ENCODE measurements at places on chromosomes 1 and 21.

- peak; percentile 96 for DNase-seq
Measured at GRCh38 chr1:25904943-25905679, 1.1 kb downstream of the STMN1 start.

DNA sequence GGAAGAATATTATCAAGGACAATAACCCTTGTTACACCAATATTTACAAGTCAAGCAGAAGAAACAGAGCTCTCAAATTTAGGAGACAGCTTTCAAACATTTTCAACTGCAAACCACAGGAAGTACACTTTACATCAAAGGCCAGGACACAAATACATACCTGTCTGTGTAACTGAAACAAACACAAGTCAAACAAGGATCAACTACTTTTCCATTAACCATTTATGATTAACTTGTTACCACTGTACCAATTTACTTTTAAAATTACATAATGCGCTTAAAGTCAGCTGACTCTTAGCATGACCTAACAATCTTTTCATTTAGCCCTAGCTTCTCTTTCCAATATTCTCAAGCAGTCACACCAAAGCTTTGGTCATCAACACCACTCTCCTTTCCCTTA lies 43.5 kb downstream of the TRIM33 start:
- DNase-seq: no peak

DNA sequence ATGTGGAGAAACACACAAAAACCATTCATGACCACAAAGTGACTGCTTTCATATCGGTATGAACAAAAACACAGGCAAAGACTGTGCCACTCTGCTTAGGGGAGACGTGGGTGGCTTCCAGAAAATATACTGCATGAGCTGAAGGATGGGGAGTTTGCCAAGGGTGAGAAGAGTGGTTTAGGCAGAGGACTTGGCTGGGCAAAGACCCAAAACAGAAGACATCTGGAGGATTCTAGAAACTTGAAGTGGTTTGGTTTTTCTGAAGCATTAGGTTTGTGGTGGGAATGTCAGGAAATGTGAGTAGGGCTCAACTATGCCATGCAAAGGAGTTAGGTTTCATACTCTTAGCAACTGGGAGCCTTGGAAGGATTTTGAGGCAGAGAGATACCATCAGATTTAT lies 26.6 kb upstream of the DNM3 start:
- DNase-seq: no peak

- DNase-seq: no peak
Measured at GRCh38 chr1:111639602-111640198, 20.1 kb downstream of the RAP1A start.

DNA sequence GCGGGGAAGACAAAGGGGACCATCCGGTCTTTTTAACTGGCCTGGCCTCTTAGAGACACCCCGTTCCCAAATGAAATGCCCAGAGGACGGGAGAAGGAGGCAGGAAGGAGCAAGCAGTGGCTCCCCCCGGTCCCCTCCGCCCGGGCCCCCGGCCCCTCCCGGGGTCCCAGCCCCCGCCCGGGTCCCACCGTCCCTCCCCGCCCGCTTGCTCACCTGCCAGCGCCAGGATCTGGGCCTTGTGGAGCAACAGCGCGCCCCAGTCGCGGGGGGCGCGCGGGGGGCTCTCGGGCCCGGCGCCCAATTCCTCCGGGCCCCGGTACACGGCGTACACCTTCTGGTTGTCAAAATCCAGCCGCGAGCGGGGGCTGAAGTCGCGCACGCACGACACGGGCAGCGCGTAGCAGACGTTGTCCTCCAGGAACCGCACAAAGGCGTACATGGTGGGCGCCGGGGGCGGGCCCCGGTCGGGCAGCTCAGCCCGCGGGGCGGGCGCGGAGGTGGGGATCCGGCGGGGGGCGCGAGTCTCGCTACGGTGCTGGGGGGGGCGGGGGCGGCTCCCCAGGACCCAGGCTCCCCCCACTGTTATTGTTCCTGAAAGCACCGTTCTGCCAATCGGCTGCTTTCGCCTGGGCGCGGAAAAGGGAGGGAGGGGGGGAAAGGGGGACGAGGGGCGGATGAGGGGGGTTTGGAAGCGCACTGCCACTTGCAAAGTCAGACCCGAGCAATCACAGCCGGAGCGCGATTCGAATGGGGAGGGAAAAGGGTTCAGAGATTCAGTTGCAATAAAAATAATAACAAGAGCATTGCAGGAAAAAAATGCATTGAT lies at the start of gene BEND5:
BEND5 (minus strand) TSS at position 499 of the 826 bp plus-strand sequence; CDS start at position 439, 60 bp downstream.
- DNase-seq: peak; percentile 72

DNA sequence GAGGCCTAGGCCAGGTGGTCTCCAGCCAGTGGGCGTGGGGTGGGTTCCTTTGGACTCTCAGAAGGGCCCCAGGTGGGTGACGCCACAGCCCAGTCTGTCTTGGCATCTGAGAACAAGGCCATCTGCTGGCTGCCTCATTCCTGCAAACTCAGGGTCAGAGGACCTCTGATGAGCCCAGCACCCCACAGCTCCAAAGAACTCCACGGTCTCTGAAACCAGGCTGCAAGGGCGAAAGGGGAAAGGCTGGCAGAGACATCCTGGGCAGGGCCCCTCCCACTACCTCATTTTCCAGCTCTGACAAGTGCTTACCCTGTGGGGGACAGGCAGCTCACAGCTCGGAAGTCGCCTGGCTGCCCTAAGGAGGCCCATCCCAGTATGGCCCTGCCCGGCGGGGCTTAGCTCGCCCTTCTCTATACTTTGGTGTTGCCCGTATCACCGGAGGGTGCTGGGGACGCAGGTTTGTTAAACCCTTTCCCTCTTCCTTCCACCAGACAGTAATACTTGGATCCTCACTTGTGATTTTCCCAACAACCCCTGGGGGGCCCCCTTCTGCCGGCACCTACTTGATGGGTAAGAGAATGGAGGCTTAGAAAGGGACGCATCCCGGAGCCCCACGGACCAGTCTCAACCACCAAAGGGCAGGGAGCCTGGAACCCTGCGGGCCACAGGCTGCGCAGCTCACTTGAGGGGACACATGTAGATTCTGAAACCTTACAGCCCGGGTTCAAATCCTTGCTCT lies 10.9 kb upstream of the EDN2 start:
- DNase-seq: peak; percentile 46

DNA sequence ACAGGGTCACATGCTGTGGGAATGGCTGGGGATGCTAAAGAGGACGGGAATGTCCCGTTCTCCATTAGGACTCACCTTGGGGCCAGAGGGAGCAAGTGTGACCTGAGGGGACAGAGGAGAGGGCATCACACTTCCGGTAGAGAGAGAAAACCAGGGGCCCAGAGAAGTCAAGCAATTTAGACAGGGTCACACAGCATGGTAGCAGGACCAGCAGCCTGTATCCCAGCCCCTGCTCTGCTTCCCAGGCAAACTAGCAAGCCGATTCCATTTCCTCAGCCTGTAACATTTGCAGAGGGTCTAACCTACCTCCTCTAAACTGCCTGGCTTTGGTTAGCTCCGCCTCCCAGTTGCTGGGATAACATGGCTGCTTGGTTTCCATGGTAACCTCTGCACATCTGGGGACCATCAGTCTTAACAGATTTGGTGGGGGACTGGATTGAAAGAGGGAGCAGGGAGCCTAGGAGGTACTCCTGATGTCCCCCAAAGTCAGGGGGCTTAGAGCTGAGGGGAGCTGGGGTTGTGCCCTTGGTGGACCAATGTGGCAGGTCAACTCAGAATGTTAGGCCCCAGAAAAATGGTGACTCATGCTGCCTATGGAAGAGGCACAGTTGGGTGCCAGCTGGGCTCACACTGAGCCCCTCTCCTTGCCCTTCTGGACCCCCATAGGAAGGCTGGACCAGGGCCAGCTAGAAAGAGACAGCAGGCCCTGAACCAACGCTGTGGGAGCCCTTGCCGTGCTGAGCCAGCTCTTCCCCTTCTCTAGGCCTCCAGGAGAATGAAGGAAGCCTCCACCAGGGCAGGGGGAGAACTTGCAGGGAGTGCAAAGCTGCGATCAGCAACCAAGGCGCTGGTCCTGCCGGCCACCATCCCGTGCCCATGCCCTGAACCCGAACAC lies 9.5 kb downstream of the COL16A1 start:
- no peak for DNase-seq

GRCh38 chr1:210099921-210100320 lies 132.7 kb upstream of the SERTAD4 start:
- no peak for DNase-seq

GRCh38 chr1:62088439-62088838 lies 106.2 kb upstream of the L1TD1 start:
- no peak for DNase-seq

DNA sequence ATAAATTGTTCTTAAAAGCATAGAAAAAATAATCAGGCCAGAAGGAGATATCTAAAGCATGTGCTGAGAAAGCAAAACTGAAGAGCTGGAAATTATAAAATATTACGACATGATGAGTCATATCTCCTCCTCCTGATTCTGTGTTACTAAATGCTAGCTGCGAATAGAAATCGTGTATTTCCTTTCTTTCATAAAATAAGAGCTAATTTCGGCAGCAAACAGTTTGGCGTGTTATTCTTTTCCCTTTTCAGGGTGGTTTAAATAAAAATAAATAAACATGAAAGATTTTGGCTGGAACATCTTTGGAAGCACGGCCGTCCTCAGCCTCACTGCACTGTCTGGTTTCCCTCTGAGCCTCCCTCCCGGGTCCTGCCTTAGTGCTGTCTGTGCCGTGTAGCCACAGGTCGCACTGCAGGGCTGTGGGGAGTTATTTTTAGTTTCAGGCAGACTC lies 56.0 kb downstream of the ADARB1 start:
- no peak for DNase-seq

DNA sequence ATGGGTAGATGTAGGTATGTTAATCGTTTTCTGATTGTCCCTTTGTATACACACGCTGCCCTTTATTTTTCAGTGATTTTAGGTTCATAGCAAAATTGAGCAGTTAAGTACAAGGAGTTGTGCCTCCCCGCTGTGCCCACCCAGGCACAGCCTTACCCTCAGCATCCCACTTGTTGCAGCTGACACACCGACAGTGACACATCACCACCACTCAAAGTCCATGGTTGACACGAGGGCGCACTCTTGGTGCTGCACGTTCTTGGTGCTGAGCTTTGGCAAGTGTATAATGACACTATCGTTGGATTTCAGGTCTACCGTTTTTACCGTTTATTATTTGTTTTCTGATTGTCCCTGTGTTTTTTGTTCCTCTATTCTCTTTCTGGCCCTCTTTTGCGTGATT lies 15.6 kb downstream of the C1orf159 start:
- no peak for DNase-seq

- peak; percentile 59 for DNase-seq
Measured at GRCh38 chr21:37562920-37563640, 196.5 kb downstream of the DYRK1A start.
